Thyroid gland (tissue), 4 donors: ENCODE measurements at places on chromosomes 5 and 9.

DNA sequence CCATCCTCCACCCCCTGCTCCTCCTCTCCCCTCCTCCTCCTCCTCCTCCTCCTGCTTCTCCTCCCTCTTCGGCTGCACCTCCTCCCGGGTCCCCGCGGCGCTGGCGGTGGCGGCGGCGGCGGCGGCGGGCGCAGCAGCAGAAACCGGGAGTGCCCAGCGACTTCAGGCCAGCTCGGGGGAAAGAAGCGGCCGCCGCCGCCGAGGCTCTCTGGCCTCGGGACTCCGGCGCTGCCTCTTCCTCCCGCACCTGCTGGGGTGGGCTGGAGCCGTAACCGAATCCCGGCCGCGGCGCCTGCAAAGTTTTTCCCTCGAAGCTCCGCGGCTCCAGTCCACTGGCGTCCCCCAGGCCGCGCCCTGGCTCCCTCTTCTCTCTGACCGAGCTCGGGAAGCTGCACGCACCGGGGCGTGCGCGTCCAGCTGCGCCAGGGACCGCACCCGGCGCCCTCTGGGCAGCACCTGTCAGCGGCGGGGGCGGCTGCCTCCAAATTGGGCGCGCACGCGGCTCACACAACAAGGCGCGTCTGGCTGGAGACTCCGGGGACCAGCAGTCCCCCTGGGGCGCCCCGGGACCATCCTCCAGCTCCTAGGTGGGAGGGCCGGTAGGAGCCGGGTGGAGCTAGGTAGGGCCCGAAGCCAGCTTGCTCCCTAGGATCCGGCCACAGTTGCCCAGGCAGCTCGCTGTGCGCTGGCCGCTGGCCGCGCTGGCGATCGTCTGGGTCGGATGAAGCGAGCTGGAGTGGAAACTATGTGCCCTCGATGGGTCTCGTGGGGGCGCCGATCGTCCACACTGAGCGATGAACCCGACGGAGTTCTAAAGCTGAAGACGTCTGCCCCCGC lies at the start of gene MCTP1:
Gene MCTP1 (minus strand): TSS at position 523 of the 837 bp plus-strand sequence.
- DNase-seq = peak; percentile 58
- H3K4me3 ChIP-seq = peak within 1 kb of the TSS; percentile 21
- H3K36me3 ChIP-seq = no peaks in the 10 kb centered on the region
- peak within 1 kb of the TSS; percentile 22 for H3K27ac ChIP-seq
- peaks cover 18% of the 10 kb centered on the region for H3K4me1 ChIP-seq

DNA sequence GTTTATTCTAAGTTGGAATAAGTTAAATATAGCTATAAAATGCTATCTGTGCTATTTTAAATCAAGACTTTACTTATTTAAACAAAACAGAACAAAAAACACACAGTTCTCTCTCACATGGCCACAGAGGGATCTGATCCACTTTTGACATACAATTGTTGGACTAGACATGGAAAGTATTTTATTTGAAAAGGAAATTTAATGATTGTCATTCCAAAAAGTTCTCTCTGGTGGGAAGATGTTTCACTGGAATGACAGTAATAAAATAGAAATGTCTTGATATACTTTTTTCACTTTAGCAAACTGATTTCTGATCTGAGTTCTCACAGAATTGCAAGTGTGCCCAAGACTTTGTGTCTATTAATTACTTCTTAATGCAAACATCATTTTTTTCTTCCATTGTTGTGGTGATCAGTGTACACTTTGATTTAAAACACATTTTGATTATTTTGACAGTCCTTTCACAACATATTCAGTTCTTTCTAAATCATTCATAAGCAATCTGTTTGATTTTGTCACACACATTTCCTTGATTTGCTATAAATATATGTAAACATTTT lies 30.1 kb upstream of the MINAR2 start:
- no peak overlapping the region for H3K27ac ChIP-seq
- H3K4me1 ChIP-seq = no peaks in the 10 kb centered on the region
- no peaks in the 10 kb centered on the region for H3K36me3 ChIP-seq
- no peak overlapping the region for H3K4me3 ChIP-seq

- no peak overlapping the region for H3K27ac ChIP-seq
- H3K27me3 ChIP-seq = no peaks in the 10 kb centered on the region
- H3K36me3 ChIP-seq = no peaks in the 10 kb centered on the region
- no peak overlapping the region for H3K4me3 ChIP-seq
- H3K4me1 ChIP-seq = no peaks in the 10 kb centered on the region
Observed at GRCh38 chr5:8340739-8341344, 471.9 kb downstream of the MTRR start.

- H3K27me3 ChIP-seq = no peaks in the 10 kb centered on the region
- DNase-seq = peak; percentile 85
- peak overlapping the region; percentile 56 for H3K27ac ChIP-seq
- no peaks in the 10 kb centered on the region for H3K36me3 ChIP-seq
- H3K4me1 ChIP-seq = peaks cover 36% of the 10 kb centered on the region
Observed at GRCh38 chr9:1200847-1201251, 150.7 kb downstream of the DMRT2 start.

GRCh38 chr9:70411930-70412831 lies 2.3 kb downstream of the KLF9 start:
- peaks cover 45% of the 10 kb centered on the region for H3K4me1 ChIP-seq
- no peaks in the 10 kb centered on the region for H3K36me3 ChIP-seq
- peak overlapping the region; percentile 100 for H3K27ac ChIP-seq
- peak; percentile 83 for DNase-seq

DNA sequence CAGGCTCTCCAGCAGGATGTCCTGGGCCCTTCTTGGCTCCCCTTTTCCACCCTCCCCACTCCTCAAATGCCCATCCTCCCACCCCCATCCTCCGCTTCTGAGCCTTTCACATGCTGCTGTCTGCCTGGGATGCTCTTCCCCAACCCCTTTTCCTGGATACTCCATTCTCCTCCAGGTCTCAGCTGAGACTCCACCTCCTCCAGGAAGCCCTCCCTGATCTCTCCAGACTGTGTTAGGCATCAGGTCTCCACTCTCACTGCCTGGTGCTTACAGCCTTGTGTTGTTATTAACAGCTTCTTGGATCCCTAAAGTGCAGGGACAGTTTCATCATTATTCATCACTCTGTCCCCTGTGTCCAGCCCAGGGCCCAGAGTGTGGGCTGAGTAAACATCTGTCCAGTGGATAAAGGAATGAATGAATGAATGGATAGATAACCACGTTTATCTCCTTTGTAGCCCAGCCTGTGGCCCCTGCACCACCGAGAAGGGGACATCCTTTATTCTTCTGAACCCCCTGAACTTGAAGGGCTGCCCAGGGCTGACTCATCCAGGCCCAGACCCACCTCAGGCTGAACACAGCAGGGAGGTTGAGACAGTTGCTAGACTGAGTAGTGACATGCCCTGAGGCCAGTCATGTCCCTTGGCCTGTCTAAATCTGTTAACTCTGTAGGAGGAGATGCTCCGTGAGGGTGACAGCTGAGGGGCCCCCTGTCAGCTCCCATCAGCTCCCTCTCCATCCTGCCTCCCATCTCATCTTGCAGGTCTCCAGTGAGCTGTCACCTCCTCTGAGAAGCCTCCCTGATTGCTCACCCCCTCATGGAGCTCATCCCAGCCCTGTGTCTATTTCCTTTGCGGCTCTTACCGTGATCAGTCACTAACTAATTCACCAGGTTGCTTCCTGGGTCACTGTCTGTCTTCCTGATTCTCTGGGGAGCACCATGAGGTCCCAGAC lies 14.6 kb upstream of the LAMC3 start:
- H3K27me3 ChIP-seq = no peaks in the 10 kb centered on the region
- no peak overlapping the region for H3K27ac ChIP-seq
- no peaks in the 10 kb centered on the region for H3K4me1 ChIP-seq
- H3K36me3 ChIP-seq = no peaks in the 10 kb centered on the region
- no peak overlapping the region for H3K4me3 ChIP-seq
- DNase-seq = no peak

DNA sequence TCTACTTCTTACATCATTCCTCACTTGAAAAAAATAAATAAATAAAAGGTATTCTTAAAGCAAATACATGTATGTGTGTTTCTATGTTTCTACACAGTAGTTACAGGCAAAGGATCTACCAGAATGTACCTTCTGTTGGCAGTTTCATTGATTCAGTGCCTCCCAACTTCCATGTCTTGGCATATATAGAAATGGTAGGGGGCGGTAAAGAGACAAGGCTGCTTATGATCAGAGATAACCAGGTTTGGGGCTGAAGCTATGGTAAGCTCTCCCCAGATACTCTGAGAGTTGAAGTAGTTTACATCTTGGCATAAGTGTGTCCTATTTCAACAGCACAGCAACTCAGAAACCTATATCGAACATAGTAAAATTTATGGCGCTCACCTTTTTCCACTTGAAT lies 1075.4 kb upstream of the C9orf72 start:
- no peaks in the 10 kb centered on the region for H3K36me3 ChIP-seq
- no peak for DNase-seq
- H3K27ac ChIP-seq = no peak overlapping the region
- H3K4me1 ChIP-seq = no peaks in the 10 kb centered on the region
- H3K27me3 ChIP-seq = no peaks in the 10 kb centered on the region
